ENCODE measurements at places on chromosomes 6 and 20. TPM values are rescaled to one million over a fixed set of nuclear protein-coding genes. Genes with fewer than 3 reads are reported as not detected.

DNA sequence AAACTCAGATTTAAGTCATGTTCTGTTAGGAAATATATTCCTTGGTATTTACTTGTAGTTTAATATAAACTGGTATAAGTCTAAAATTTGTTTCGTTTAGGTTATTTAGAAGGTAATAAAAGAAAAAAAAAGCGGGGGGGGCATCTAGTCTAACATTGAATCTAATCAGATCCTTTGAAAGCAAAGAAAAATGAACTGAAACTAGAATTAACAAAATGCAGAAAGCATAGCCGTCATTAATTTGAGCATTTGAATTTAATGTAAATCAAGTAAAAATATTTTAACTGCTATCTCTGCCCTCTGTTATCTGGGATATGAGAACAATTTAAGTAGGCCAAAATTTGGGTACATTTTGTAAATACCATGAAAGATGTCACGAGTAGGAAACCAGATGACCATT, 54.1 kb downstream of the SNX9 start:
- ATAC-seq = no peak

DNA sequence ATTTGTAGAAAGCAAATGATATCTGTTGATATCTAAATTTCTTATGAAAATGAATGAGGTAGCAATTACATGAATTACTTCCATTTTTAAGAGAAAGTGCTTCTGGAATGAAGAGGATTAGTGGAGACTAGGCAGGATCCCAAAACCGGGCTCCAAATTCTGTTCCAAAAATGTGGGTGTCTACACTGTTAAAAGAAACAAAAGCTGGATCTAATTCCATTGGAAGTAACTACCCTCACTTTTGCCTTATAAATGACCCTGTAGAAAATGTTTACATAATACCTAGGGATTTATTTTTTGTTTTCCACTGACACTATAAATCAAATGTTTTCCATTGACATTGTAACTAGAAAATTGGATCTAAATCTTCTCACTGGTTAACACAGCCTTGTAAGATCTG, 454.9 kb upstream of the JARID2 start:
- ATAC-seq = no peak

GRCh38 chr20:48295445-48295903, 510.2 kb upstream of the SULF2 start:
- ATAC-seq = peak; percentile 58

- ATAC-seq = no peak
These were observed 148.3 kb upstream of the STXBP5 start for GRCh38 chr6:147055821-147056392.

- no peak for ATAC-seq
These were observed 509.8 kb downstream of the EPM2A start for GRCh38 chr6:145225500-145225899.

DNA sequence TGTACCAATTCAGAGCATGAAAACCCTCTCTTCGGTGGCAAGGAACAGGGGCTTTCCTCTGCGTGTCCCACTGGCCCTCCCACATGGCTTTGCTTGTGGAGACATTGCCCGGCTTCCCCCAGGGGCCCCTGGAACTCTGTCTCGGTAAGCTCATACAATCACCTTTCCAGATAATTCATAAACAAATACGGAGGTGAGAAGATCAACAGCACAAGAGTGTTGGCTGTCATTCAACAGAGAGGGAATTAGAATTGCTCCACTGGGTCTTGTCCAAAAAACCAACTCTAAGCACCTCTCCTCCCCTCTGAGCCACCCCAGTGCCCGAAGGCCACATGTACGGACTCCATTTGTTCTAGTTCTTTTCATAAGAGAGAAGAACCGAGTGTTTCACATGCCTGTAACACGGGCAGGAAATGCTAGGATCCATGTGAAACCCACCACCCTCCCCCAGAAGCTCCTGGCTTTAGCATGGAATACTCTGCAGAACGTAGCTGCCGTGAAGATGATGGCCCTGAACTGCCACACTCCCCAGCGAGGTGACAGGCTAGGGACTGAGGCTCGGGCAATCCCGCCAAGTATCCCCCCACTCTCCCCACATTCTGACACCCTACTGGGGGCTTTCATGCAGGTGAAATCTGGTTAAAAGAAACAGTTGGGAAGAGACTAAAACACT, 24.6 kb upstream of the FOXC1 start:
- no peak for ATAC-seq

The SRSF12 gene
- total RNA-seq = 16.4 TPM

The NRSN2 gene
- 26.5 TPM for total RNA-seq

The FBXO9 gene
- 25.6 TPM for total RNA-seq

All from motor neuron (in vitro differentiated cells).